Hippocampal formation (tissue), 2 donors: ENCODE measurements at places on chromosomes 7 and 10.
A peak's percentile ranks its signal among the peaks of the same experiment; 100 is the strongest.

DNA sequence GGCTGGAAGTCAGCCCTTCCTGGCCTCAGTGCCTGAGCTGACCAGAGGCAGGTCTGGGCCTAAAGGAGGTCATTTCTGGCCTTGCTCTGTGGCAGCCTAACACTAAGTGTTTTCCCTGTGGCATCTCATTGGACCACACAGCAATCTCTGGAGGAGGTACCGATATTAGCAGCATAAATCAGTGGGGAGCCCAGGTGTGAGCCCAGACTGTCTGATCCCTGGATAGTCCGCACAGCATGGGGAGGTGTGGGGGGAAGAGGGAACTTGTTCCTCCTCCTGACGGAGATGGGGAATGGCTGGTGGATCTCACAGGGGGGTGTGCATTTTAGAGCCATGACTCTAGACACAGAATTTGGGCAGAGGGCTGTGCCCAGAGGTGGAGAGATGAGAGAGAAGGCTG, 11.0 kb upstream of the PPIF start:
- DNase-seq = no peak

DNA sequence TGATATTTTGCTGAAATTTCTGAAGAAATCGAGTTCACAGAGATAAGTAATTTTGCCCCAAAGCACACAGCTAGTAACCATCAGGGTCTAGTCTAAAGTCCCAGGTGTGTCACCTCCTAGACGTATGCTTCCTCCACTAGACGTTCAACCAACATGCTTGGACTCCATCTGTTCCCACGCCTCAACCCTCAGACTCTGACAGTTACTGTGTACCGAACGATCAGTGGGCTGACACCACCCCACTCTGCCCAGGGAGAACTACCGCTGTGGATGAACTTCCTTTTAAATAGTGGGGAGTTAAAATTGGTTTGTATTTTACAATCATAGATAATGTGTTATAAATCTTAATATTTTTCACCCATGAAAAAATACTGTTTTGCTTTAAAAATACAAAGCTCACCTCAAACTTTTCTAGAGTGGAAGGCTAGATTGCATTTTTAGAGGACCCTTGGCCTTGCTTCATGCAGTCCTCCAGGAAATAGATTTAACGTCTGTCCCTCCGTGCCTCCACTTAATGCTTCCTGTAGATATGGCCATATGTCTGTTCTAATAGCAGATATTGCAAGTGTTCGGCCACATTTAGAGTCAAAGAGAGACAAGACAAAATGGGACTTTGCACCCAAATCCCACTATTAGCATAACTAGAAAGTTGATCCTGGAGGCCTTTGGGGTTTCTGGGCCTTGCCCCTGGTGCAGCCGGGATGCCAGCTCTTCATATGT, 91.4 kb upstream of the ZPBP start:
- no peak for DNase-seq

DNA sequence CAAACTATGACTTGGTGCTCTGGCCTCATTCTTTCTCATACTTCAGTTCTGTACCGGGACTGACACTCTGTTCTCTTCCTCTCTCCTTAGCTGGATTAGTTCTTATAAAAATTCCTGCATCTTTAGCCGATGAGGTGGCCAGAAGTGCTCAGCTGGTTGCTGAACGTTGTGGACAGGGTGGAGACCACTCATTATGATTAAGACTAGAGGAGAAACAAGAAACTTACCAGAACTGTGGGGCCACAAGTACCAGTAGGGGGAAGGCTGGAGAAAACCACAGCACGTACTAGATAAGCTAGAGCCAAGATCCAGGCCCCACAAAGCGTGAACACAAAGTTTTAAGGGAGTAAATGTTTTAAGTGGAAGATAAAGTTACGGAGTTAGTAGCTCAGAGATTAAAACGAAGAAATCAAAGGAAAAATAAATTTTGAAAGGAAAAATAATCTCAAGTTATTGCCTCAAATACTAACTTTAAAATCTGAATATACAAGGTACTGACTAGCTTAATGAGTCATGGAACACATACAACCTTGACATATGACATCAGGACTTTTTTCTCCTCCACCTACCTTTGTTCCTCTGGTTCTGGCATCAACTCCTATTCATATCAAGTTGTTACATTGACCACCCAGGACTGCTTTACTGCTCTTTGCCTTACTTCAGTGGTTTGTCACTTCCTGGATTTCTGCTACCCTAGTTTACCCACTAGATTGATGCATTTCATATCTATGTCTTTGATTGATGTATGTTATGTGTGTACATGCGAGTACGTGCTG, 469.0 kb downstream of the TFEC start:
- DNase-seq = no peak

DNA sequence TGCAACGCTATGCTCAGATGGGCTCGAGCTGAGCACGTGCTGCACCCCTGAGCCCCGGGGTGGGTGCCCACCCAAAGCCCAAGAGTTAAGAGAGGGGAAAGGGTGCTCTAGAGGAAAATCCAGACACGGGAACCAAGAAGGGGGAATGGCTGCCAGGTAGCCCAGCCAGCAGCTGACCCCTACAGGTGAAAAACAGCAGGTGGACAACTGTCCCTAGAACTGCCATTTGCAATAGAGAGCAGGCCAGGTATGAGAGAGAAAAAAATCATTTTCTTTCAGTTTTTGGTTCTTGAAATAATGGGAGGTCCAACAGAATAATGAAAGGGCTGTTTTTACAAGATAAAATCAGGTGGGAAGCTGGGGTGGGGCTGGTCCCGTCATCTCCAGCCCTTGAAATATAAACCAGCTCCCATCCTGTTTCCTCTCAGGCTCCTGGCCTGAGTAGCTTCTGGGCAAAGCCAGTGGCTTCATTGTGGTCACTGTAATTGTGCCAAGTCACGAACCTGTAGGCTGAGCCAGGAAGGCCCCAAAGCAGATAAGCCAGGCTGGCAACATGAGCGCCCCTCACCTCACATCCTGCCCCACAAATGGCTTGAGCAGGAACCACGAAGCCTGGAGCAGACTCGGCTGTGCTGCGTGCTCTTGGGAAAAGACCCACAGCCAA, 257.8 kb downstream of the SNX10 start:
- DNase-seq = no peak

- DNase-seq = no peak
Observed at GRCh38 chr7:129169686-129170440, 18.6 kb upstream of the SMO start.

- DNase-seq = peak; percentile 61
Observed at GRCh38 chr7:137975221-137975620, 26.7 kb downstream of the CREB3L2 start.

- DNase-seq = no peak
Observed at GRCh38 chr10:44863344-44864047, 47.6 kb upstream of the TMEM72 start.

DNA sequence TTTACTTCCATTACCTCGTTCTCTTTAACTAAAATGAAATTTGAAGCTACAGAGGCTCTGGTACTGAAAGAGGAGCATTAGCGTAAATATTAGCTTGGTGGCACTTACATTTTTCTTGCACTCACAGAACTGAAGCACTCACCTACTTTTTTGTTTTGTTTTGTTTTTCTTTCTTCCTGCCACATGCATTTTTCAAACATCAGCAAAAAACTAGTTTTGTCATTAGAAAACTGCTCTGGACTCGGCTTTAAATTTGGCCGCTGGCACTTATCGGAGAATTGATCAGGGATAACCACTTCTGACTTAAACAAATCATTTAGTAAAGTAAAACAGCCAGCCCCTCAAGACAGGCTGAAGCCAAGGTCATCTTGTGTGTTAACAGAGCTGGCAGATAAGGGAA, 216.3 kb downstream of the SFMBT2 start:
- no peak for DNase-seq

DNA sequence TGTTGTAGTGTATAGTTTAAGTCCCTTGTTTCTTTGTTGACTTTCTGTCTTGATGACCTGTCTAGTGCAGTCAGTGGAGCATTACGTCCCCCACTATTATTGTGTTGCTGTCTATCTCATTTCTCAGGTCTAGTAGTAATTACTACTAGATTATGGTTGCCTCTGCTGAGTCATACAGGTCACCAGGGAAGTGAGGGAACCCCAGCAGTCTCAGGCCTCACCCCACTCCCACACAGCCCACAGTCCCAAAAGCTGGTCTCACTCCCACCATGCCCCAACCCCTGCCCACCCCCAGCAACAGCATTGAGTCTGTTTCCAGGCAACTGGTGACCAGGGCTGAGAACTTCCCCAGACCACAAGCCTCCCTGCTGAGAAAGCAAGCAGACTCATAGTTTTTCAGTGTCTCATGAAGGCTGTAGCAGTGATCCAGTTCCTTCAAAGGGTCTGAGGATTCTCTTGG, 88.0 kb downstream of the PLXDC2 start:
- no peak for DNase-seq

DNA sequence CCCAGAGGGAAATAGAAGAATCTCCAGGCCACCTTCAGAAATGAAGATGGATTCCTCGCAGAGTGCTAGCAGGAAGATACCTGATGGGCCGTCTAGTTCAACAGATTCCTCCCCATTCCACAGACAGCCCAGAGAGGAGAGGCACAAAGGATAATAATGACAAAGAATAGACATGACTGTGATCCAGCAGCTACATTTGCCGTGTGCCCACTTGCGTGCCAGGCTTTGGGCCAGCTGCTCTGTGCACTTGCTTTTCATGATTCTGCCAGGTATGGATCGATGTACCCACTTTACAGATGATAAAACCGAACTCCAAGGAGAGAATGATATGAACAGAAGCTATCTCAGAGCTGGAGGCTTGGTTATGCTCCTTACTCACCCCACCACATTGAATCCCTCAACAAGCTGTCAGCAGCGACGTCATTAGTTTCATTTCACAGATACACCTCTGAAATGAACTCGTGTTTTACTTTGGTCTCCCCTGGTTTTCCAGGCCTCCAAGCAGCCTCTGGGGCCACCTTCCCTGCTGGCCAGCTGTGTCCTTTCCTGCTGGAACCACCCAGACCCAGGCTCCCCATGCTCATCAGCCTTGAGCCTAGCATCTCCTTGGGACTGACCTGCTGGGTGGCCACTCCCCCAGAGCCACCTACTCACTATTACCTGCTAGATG, 11.9 kb upstream of the WDFY4 start:
- no peak for DNase-seq

- no peak for DNase-seq
Observed at GRCh38 chr10:110619514-110620397, 24.4 kb upstream of the RBM20 start.

GRCh38 chr7:99072126-99072525, 71.8 kb downstream of the SMURF1 start:
- DNase-seq = no peak

- DNase-seq = no peak
Observed at GRCh38 chr10:122062831-122063674, 74.1 kb downstream of the TACC2 start.

GRCh38 chr10:48284002-48284546, 9.6 kb upstream of the FRMPD2 start:
- no peak for DNase-seq

DNA sequence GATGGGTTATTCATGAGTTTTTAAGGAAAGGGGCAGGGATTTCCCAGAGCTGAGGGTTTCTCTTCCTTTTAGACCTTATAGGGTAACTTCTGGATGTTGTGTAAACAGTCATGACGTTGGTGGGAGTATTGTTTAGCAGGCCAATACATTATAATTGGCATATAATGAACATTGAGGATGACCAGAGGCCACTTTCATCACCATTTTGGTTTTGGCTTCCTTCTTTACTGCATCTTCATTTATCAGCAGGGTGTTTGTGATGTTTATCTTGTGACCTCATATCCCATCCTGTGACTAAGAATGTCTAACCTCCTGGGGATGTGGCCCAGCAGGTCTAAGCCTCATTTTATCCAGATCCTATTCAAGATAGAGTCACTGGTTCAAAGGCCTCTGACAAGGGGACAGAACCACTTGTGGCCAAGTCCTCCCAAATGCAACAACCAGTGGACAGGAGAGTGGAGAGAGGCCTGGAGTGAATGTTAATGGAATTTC, 77.3 kb upstream of the RPA3 start:
- no peak for DNase-seq

- DNase-seq = no peak
Observed at GRCh38 chr10:1256432-1256725, 200.2 kb downstream of the WDR37 start.

GRCh38 chr10:45437587-45438465, 63.8 kb downstream of the ALOX5 start:
- no peak for DNase-seq

GRCh38 chr10:21516242-21517131, 9.0 kb downstream of the SKIDA1 start:
- peak; percentile 64 for DNase-seq

DNA sequence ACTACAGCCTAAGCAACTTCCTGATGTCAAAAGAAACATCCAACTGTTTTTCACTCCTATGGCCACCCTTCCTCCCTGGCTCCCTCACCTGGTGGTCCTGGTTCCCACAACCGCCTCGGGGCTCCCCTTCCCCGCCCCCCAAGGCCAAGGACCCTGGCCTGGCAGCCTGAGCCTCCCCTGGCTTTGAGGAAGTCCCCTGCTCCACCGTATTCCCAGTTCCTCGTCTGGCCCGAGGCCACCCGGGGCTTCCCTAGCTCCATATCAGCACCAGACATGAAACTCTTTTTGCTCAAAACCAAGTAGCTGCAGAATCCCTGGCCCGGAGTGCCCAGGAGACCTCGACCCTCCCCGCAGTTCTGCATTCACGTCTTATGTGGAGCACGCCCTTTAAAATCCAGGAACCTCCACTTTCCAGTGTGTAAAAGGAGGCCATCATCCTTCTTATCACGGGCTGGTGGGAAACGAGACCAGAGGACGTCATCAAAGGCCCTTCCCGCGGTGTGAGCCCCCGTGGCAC, 82.9 kb downstream of the PRKAG2 start:
- DNase-seq = no peak

GRCh38 chr7:108189733-108190388, 59.7 kb upstream of the LAMB4 start:
- DNase-seq = no peak

GRCh38 chr10:3665316-3665908, 119.6 kb downstream of the KLF6 start:
- no peak for DNase-seq

GRCh38 chr7:71208881-71209280, 76.9 kb downstream of the GALNT17 start:
- no peak for DNase-seq

DNA sequence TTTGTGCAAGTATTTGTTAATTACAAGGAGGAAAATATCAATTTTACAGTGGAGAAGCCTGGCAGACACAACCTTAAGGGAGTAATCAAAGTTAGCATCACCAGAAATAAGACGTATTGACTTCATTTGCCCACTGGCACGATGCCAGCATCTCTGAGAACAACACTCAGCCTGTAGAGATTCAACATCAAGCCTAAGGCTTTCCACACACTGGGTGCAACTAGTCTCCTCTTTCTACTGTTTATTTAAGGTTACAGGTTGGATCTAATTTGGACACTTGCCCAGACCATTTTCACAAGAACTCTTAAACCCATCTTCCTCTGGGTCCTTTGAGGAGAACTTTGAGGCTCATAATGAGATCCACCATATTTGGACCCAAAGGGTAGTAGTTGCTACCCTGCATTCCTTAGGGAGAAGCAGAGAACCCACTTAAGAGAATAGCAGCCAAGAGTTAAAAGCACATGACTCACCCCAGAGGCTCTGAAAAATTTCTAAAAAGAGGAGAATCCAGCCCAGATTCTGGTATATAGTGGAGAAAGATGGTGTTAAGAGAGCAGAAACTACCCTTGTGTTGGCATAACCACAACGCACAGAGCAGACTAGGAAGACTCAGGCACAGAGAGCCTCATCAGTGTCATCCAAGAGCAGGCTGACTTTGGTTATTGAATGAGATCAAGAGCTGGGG, 97.3 kb downstream of the CCDC71L start:
- no peak for DNase-seq

- DNase-seq = no peak
Observed at GRCh38 chr10:30247704-30248103, 101.4 kb downstream of the MTPAP start.
